SK-N-MC (cell line): ENCODE measurements at places on chromosomes 12 and 14.

DNA sequence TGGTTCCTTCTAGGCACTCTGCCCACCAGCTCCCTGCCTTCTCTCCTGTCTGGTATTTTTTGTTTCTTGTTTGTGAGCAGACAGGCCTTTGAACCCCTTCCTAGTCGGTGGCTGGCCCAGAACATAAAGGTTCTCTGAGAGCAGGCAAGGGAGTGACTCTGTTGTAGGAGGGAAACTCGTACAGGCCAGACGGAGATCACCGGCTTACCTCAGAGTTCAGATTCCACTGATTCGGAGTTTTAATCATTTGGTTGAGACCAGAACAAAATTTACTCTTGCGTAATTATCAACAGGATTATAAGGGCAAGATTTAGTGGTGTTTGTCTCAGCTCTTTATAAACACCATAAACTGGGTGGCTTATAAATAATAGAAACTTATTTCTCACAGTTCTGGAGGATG is 128.3 kb downstream of the PLXNC1 start:
- no peak for DNase-seq

- DNase-seq, result no peak
Measured at GRCh38 chr12:88753066-88753465, 172.8 kb upstream of the KITLG start.

GRCh38 chr12:3431686-3432085 is 59.3 kb upstream of the PRMT8 start:
- DNase-seq, result no peak

DNA sequence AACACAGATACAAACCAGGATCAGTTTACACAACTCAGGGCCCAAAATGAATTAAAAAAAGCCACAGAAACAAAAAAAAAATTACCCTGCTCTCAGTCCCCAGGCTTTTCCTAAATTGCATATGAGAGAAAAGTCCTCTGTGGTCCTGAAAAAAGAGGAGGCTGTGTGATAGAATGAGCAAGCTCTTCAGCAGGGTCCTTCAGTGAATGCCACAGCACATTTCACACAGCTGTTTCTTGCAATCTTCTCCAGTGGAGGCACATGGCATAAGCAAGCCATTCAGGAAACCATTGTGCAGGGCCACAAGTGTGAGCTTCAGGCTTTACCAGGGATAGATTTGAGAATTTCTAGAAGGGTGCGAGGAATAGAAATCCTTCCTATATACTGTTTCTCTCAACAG is 168.5 kb downstream of the PPM1H start:
- DNase-seq, result no peak

- DNase-seq, result no peak
Measured at GRCh38 chr12:13195785-13196129, 769 bp upstream of the EMP1 start.

GRCh38 chr14:77026930-77027537 is 1.5 kb downstream of the IRF2BPL start:
- no peak for DNase-seq

GRCh38 chr12:117284140-117284539 is 77.3 kb downstream of the NOS1 start:
- no peak for DNase-seq

DNA sequence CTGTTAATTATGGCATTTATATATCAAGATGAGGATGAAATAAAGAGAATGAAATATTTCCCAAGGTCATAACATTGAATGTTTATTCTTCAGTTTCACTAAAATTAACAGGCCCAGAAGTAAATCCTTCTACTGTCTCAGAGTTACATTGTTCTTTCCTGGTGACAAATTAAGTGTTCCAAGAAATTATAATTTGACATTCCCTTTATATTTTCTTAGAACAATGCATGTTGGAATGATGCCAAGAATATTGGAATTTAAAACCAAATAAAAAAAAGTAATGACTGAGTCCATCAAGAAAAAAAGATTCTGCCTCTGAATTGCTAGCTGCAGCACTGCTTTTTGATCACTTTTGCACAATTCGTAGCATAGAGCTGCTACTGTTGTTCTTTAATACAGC is 152.1 kb downstream of the METTL25 start:
- no peak for DNase-seq

- no peak for DNase-seq
Measured at GRCh38 chr14:94864387-94865195, 94.7 kb upstream of the GSC start.

DNA sequence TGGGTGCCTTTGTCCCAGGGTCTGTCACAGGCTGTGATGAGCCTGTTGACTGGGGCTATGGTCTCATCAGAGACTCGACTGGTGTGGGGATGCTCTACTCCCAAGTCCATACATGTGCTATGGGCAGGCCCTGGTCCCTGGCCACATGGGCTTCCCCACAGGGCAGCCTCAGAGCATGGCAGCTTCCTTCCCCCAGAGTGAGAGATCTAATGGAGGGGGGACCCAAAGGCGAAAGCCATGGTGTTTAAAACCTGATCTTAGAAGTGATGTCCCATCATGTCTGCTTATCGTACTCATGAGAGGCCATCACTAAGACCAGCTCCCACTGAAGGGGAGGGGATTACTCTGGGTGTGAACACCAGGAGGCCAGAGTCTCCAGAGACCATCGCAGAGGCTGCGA is 279.0 kb upstream of the RTL1 start:
- DNase-seq, result no peak

GRCh38 chr12:46363582-46364299 is 8.8 kb downstream of the SLC38A2 start:
- no peak for DNase-seq

GRCh38 chr12:18361433-18361832 is 100.1 kb downstream of the PIK3C2G start:
- no peak for DNase-seq

DNA sequence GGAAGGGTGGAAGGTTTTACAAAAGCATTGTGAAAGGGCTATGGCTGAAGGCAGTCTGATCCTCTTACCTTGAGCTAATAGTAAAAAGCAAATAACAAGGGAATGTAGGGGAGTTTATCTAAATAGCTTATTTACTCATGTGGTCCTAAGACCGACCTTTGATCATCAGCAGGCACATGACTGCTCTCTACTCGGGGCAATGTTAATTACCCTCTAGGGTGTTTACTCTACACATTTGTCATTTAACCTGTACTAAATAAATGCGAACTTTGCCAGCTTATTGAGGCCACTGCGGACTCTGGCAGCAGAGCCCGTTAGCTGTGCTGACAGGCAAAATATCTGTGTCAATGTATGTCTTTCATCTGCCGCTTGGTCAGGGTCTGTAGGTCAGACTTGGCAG is 768.3 kb upstream of the ATXN7L3B start:
- no peak for DNase-seq

DNA sequence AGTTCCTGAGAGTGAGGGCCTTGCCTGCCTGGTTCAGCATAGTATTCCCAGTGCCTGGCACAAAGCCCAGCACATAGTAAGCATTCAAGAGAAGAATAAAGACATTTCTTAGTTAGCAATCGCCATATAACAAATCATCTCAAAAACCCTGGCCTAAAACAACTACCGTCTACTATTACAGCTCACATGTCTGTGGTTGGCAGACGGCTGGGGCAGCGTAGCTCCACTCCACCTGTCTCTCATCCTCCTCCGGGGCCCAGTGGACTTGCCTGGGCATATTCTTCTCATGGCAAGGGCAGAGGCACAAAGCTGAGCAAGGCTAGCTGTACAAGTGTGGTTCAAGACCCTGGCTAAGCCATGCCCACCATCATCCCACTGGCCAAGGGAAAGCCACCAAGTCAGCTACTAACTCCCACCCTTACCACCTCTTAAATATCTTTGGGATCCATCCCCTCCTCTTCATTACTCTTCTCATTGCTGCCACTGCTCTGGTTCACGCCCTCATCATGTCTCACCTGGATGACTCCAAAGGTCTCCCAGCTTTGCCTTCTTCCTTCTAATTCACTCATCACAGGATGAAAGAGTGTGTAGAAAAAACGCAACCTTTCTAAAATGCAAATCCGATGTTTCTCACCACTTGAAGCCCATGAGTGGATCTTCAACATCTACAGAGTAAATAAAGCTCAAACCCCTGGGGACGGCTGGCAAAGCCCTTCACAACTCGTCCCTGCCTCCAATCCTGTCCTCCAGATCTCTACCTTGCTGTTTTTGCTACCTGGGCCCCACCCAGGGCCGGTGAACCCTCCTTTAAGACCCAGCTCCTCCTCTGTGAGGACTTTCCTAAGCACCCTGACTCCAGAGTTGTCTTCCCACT is 10.4 kb downstream of the TMEM229B start:
- no peak for DNase-seq

DNA sequence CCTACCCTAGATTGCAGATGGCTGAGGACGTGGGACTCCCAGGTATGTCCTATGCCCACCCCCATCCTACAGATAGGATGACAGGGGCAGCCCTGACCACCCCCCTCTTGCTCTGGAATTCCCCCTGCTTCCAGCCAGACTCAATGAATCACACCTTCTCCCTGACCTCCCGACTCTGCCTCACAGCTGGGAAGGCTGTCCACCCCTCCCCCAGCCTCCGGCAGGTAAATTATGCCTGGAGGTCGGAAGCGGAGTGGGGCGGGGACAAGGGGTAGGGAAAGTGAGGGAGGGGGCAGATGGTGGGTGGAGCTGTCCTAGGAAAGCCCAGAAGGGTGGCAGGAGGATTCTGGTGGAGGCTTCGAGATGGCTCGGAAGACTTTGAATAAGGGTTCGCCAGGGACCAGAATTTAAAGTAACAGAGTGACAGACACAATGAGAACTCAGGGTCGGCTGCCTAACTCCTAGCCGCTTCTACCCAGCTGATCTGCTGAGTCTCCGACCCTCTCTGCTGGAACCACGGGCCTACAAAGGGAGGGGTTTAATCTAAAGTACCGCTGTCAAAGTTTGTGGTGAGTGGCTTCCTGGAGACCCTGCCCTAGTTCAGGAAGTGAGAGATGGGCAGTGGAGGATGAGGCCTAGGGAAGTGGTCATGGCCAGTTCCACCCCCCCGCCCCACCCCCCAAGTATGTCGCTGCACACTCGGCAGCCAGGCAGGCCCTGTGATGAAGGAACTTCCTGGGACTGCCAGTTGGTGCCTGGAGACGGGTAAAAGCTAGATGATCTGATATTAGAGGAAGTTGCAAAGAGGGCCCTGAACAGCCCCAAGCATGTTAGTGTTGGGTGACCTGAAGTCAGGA is 4.2 kb downstream of the PLEKHG3 start:
- no peak for DNase-seq

GRCh38 chr14:68749487-68750475 is 43.1 kb downstream of the ZFP36L1 start:
- no peak for DNase-seq

DNA sequence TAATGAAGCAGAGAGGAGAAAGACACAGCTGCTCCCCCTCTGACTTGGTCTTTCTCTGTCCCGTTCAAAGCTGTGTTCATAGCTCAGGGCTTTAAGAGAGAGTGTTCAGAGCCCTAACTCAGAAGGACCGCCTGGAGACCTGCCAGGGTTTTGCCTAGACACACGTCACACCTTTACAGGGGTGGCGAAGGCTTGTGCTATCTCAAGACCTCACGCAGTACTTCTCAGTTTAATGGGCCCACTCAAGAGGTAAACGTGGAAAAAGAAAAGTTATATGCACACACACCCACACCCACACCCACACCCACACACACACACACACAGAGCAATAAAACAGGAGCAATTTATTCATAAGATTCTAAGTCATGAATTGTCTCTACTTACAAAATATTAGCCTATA is 374.3 kb downstream of the C12orf75 start:
- no peak for DNase-seq

GRCh38 chr12:108106599-108106998 is 22.5 kb upstream of the WSCD2 start:
- no peak for DNase-seq

DNA sequence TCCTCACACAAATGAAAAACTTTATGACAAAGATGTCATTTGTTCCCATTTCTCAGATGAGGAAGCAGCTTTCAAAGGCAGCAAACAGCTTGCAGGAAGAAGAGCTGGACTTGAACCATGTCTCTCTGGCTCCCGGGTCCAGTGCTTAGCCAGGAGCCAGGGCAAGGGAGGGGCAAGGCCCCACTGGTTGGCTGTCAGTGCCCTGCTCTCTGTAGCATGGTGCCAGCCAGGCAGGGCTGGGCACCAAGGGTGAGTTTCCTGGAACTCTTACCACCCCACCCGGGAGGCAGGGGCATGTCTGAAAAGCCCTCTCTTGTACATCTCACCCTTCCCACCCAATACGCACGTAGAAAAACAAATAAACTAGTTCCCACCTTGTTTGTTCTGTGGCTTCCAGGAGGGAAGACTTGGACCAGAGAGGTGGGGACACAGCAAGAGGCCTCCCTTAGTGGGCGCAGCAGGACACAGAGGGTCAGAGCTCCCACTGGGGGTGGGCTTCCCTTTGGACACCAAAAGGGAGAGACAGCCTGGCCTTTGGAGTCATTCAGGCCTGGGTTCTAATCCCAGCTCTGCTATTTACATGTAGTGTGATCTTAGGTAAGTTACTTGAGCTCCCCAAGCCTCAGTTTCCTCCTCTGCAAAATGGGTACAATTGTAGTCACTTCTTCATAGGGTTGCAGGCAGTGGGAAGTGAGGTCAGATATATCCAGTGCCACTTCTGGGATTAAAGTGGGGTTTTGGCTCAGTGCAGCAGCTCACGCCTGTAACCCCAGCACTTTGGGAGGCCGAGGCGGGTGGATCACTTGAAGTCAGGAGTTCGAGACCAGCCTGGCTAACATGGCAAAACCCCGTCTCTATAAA is 17.2 kb downstream of the TRPV4 start:
- no peak for DNase-seq

- no peak for DNase-seq
Measured at GRCh38 chr14:68399971-68400370, 392.9 kb downstream of the ZFP36L1 start.

DNA sequence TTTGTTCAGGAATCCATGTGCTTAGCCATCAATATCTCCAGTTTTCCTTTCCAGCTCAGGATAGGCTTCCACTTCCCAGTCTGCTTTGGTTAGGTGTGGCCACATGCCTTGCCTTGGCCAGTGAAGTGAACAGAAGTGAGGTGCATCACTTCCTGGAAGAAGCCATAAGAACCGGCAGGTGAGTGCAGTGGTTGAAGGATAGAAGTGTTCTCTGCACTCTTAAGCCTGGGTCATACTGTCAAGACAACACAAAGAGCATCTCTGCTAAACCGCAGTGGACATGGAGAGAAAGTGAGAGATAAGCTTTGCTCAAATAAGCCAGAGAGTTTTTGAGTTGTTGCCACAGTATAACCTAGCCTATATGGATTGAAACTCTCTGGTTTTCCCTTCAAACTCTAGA is 11.4 kb downstream of the GNG2 start:
- DNase-seq, result no peak

- no peak for DNase-seq
Measured at GRCh38 chr12:132423251-132423819, 66.6 kb upstream of the FBRSL1 start.

GRCh38 chr14:90440021-90440451 is 43.2 kb downstream of the CALM1 start:
- no peak for DNase-seq

DNA sequence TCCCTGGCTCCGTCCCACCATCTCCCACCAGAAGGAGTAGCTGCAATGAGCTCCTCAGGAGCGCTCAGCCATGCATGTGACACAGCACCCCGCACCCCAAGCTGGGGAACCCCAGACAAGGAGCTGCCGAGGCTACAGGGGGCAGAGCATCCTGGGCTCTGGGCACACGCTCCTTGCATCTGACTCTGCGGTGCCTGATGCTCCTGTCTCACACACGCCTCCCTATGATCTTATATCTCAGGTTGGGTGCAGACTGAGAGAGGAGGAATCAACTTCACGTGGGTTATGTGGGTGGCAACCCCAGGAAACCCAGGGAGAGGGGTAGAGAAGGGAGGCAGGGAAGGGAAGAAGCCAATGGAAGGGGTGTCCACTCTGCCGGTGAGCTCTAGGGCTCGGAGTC is 60.0 kb downstream of the CCNK start:
- DNase-seq, result no peak

GRCh38 chr14:59333235-59333634 is 131.9 kb downstream of the GPR135 start:
- DNase-seq, result no peak
